ENCODE measurements at places on chromosomes 7 and 10. TPM values are rescaled to one million over a fixed set of nuclear protein-coding genes. Genes with fewer than 3 reads are reported as not detected.

- DNase-seq: no peak
Observed at GRCh38 chr7:68187532-68187931, 1190.9 kb downstream of the TYW1 start.

DNA sequence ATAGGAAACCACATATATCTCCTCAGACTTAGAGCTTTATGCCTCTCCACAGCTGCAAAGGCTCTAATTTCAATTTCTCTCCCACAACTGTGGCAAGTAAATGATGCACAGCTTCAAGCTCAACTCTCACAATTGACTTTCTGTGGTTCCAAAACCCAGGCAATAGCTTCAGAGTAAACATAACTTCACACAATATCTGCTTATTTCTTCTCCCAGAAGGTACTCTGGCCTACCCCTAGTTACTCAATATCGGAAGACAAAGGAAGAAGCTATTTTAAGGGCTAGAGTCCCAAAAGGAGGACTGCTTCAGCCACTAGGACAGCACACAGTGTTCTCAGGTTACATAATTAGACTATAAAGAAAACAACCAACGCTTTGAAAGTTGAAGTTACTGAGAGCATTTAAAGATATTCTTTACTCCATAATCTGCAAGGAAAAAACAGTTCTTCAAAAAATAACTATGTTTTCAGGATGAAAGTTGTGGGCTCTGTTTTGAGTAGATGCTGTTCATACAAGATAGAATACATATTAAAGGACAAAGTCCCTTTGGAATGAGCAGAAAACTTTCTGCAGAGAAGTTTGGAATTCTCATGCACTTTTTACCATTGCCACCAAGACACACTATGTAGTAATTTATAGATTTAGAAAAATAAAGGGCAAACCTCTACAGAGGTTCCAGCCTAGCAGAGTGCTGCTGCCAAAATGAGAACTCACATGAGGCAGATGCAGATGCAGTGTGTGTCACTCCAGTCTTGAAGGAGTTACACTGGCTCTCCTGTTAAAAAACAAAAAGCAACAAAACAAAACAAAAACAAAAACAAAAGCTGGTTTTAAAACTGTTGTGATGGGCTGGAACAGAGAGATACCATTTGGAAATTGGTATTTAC is 81.8 kb downstream of the NT5C2 start:
- DNase-seq: no peak

The FRMD4A gene
- 39.0 TPM for total RNA-seq

The ITPRID1 gene
- not detected for total RNA-seq

The LBX1 gene
- total RNA-seq: not detected
